Activated CD4-positive, alpha-beta memory T cell treated with anti-CD3 and anti-CD28 coated beads for 36 hours (primary cell): ENCODE measurements at places on chromosomes 1 and 21.

DNA sequence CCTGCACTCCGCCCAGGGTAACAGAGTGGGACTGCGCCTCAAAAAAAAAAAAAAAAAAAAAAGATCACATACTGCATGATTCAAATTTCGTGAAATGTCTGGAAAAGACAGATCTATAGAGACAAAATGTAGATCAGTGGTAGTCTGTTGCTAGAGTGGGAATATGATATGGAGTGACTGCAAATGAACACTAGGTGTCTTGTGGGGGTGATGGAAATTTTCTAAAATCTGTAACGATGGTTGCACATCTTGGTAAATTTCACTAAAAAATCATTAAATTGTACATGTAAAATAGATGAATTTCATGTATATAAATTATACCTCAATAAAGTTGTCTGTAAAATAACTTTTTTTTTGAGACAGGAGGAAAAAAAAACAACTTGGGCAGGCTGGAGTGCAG lies 5.5 kb downstream of the AIDA start:
- DNase-seq, result no peak

DNA sequence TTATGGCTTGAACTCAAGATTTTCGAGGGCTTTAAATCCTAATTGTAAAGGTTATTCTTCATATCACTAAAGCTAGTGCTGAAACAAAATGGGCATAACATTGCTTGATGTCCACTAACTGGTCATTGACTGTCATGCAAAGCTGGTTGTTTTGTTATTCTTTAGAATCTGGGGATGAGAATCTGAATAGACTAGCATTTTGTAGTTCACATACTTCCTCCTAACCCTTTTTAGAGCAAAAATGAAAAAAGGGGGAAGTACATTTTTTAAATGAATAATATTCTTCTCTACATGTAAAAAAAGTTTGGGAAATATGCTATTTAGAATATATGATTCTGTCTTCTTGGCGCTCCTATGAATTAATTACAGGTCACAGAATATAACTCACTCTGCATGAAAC lies 72.2 kb upstream of the HMCN1 start:
- DNase-seq, result no peak

GRCh38 chr1:112708002-112708448 lies 1.1 kb upstream of the RHOC start:
- no peak for DNase-seq

- DNase-seq, result no peak
These were observed 60.4 kb downstream of the KIF21B start for GRCh38 chr1:200963076-200963475.

GRCh38 chr1:235423214-235423652 lies 56.0 kb downstream of the TBCE start:
- peak; percentile 44 for DNase-seq

DNA sequence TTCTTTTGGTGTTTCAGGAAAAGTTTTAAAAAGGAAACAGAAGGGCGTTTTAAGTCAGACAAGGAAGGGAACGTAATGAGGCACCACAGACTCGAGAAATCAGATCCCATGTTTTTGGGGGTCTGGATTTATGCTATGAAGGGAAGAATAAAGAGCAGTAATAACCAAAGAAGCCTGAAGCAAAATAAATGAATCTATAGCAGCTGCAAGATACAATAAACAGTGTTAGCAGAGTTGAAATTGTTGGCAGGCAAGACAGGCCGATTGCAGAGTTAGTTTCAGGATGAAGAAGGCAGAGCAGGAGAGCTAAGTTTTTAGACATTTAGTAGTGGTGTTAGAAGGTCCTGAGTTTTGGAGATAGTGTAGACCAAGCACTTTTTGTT lies 425 bp downstream of the DDR2 start:
- DNase-seq, result no peak

DNA sequence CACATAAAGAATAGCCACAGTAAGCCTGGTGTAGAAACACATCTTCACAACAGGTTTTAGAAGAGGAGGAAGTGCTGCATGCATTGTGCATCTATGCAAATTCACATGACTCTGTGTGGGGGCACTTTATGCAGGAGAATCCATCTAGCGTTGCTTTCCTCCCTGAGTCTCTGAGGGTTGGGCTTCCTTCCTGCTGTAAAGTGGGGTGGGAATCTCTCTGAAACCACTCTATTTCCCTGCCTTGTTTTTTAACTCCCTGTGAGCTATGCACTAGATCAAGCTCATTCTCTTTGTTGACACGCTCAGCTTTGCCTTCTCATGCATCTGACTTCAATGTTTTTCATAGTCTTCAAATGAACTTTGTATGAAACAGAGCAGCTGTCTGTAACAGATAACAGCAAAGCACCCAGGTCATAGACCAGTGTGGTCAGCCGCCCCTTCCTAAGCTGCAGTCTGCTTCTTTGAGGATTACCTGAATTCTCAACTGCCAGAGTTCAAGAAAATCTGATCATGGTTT lies 102.7 kb upstream of the DPH5 start:
- no peak for DNase-seq

DNA sequence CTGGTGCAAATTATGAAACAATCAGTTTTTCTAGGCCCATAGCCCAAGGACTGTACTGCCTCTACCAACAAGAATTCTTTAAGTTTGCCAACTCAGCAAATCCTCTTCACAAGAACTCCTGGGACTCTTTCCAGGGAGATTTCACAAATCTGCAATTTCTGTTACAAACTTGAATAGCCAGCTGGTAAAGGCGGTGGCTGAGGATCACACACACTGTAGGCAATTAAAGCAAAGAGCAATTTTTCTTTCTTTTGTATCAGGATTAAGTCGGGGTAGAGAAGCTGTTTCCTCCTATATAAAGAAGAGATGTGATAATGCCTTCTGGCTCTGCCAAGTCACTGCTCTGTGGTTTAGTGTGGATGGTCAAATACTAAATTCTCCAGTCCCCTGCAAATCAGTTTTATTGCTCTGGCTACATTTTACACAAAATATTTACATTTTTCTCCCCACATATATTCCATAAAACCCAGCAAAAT lies 1.7 kb downstream of the ALDH9A1 start:
- no peak for DNase-seq

DNA sequence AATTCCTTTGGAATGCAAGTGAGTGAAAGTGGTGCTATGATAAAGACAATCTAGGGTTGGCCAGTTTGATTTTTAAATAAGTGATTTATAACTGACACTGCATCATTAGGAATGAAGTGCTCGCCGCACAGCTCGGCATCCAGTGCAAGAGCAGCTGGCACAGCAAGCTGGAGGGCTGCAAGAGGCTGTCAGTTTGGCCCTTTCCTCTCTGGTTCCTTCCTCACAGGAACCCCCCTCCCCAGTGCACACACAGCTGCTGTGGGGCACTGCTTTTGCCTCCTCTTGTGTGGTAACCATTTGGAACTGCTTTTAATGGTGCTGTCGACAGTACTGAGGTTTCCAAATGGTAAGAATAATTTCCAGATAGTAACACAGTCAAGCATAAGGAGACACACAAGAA lies 10.4 kb upstream of the BCAR3 start:
- DNase-seq, result no peak

GRCh38 chr1:61265665-61266064 lies 183.3 kb downstream of the NFIA start:
- no peak for DNase-seq

- no peak for DNase-seq
These were observed 222.8 kb downstream of the TPR start for GRCh38 chr1:186152227-186152619.

DNA sequence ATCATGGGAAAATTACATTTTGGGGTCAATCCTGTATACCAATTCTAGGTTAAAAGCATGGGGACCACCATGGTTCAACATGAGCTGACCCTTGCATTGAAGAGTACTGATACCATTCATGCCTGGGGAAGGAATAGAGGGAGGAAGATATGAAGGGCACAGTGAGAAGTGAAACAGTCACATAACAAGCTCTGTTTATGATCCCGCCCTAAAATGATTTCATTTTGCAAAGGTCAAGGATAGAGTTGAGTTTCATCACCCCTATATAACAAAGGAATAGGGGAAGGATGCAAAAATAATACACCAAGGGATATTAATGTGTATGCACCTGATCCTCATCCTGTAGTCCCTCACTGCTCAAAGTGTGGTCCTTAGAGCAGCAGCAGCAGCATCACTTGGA lies 2.5 kb upstream of the HLCS start:
- DNase-seq, result no peak

DNA sequence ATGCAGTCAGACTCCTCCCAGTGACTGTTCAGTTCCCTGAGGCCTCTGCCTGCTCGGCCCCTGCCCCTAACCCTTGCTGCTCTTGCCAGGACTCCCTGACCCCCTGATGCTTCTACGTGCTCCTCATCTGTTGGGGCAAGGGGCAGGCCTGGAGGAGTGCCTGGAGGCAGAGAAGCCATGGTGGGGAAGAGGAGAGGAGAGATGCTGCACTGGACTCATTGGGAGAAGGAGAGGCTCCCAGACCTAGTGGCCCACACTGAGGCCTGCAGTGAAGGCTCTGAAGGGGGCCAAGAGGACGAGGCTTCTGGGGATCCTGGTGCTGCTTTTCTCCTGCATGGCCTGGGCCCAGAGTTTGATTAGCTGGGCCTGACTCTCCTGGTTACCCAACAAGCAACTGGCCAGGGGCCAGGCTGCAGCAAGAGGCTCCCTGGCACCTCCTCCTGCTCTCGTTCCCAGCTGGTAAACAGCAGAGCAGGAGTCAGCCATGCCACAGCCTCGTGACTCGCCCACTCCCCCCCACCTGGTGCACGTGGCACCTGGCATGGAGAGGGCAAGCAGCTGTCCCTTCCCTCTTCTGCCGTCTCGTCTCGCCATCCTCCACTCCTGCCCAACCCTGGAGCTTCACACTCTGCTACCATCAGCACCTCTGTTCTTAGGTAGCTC lies 847 bp upstream of the RORC start:
- no peak for DNase-seq

DNA sequence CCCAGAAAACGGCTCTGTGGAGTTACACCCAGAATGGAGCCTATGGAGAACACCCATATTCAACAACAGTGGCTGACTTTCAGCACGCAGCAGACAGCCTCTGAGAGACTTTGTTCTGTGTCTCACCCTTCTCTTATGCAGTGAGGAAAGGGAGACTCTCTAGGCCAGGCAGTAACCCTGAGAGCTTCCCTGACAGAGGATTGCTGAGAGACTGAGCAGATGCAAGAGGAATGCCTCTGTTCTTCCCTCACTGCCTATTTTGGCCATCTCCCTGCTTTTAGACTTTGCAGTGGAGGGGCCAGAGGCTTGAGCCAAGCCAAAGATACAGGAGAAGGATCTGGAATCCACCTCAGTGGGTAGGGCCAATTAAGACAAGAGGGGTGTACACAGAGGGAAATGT lies 41.8 kb upstream of the SLC16A1 start:
- DNase-seq, result no peak

DNA sequence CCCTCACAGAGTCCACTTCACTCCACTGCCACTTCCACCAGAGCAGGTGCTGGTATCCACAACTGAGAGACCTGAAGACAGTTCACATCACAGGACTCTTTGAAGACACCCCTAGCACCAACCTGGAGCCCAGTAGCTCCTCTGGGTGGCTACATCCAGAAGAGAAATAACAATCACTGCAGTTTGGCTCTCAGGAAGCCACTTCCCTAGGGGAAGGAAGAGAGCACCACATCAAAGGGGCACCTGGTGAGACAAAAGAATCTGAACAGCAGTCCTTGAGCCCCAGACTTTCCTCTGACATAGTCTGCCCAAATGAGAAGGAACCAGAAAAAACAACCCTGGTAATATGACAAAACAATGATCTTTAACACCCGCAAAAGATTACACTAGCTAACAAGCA lies 113.2 kb downstream of the TENT5C start:
- no peak for DNase-seq
